Activated naive CD8-positive, alpha-beta T cell treated with anti-CD3 and anti-CD28 coated beads for 36 hours (primary cell): ENCODE measurements at places on chromosomes 3 and 15. TPM values are rescaled to one million over a fixed set of nuclear protein-coding genes. Genes with fewer than 3 reads are reported as not detected.

The LHFPL4 gene
- total RNA-seq: not detected

The ITPKA gene
- total RNA-seq: 1.6 TPM

The PLSCR5 gene
- total RNA-seq: not detected

The KLHL40 gene
- not detected for total RNA-seq

The CKMT1A gene
- not detected for total RNA-seq

The ENTPD3 gene
- not detected for total RNA-seq

The RPP25 gene
- 10.0 TPM for total RNA-seq

The MAP2K5 gene
- total RNA-seq: 17.0 TPM

The TTC21A gene
- total RNA-seq: 0.42 TPM

The CD200R1 gene
- total RNA-seq: 1.8 TPM

The DGKG gene
- total RNA-seq: 0.14 TPM

The HIGD2B gene
- total RNA-seq: not detected

The ITGA11 gene
- 1.8 TPM for total RNA-seq

The ECT2 gene
- total RNA-seq: 38.4 TPM

The NRG4 gene
- total RNA-seq: not detected

The COL6A6 gene
- total RNA-seq: not detected

The BSN gene
- total RNA-seq: 0.10 TPM

The RAP2B gene
- total RNA-seq: 12.7 TPM

The ZNF80 gene
- total RNA-seq: 0.82 TPM

The STAB1 gene
- 0.08 TPM for total RNA-seq

The SECISBP2L gene
- 18.5 TPM for total RNA-seq

The GALK2 gene
- total RNA-seq: 26.1 TPM

The FSTL1 gene
- 1.6 TPM for total RNA-seq

The LRRC2 gene
- not detected for total RNA-seq

The CTXN2 gene
- total RNA-seq: not detected

The CLSTN2 gene
- not detected for total RNA-seq

The IGF1R gene
- 18.9 TPM for total RNA-seq

The CLDN1 gene
- total RNA-seq: 0.08 TPM

The PLA2G4E gene
- total RNA-seq: not detected

The CFAP20DC gene
- 1.6 TPM for total RNA-seq

The ZBBX gene
- not detected for total RNA-seq

The LRRC49 gene
- 0.50 TPM for total RNA-seq

The MOBP gene
- total RNA-seq: not detected

The NANOGP8 gene
- not detected for total RNA-seq
